Activated T-helper 1 cell treated with anti-CD3 and anti-CD28 coated beads, Interleukin-12 subunit alpha, Interleukin-12 subunit beta, Interleukin-2, Interleukin-4 antibody, amounts not matched to agents 30 ng/mL and 10 ng/mL and 1 ng/mL, durations not matched to agents 14 hours and 24 hours and 36 hours (primary cell): ENCODE measurements at places on chromosomes 13 and 19. TPM values are rescaled to one million over a fixed set of nuclear protein-coding genes. Genes with fewer than 3 reads are reported as not detected.

The RXFP2 gene
- total RNA-seq = not detected in 2 replicates

The KLK14 gene
- total RNA-seq = 0.64 and 1.2 TPM in 2 replicates

DNA sequence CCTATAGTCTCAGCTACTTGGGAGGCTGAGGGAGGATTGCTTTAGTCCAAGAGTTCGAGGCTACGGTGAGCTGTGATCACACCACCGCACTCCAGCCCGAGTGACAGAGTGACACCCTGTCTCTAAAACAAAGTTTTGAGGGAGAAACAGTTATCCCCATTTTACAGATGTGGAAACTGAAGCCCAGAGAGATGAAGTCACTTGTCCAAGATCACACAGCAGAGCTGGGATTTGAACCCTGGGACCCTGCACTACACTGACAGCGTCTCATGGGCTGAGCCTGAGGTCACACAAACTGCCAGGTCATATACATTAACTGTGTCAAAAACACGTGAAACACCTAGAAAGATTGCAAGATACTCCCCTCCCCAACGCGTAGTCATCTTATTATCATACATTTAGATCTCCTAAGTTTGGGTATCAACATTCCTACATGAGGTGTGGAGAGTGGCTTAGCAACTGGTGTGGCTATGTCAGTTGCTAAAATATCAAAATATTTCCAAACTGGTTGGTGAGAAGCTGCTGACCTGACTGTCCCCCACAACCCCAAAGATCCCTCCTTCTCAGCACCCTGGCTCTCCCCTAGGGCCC, 8.2 kb downstream of the FCGBP start:
- no peak for DNase-seq

The APBA3 gene
- 45.4 and 48.9 TPM in 2 replicates for total RNA-seq

DNA sequence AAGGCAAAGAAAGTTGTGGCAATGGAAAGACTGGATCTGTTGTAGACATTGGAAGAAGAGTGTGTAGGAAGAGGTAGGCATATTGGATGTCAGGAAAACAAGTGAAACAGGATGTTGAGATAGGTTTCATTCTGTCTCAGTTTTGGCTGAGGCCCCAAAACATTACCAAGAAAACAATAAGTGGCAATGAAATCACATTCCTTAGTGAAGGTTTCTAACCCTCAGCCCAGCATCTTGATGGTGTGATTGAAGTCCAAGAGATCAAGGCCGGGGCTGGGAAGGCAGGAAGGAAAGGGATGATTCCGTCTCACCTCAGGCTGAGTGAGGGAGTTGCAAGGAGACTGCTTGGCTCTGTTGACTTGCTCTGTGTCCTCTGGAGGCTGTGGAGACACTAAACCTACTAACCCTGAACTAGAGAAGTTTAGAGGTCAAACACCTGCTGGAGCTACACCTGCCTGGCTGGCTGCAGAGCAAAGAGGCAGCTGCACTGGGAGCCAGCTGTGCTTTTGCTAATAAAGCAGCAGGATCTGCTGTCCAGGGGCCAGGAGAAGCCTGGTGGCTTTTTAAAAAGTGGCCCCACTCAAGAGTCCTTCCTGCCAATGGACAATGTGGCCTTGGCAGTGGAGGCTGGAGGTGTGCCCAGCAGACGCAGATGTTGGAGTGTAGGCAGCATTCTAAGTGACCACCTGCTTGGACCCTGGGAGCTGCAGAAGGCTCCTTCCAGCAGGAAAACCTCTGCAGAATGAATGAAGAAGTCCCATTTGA, 53.6 kb downstream of the DGKH start:
- no peak for DNase-seq

DNA sequence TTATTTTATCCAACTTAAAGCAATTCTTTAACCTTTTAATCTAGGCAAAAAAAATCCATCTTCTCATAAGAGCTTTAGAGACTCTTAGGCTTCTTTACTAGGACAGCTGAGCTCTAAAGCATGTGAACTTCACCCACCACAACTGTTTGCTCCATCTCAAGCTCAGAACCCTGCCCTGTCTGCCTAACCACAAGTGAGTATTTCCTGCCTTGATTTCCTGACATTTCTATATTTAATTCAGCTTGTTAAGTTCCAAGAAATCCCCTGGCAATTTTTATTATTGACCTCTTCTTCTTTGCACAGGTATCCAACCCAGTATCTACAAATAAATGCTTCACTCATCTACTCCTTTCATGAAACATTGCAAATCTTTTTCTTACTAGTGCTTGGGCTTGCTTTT, 21.1 kb upstream of the CEACAM21 start:
- DNase-seq = no peak

The MAST1 gene
- total RNA-seq = 1.4 and 1.7 TPM in 2 replicates

DNA sequence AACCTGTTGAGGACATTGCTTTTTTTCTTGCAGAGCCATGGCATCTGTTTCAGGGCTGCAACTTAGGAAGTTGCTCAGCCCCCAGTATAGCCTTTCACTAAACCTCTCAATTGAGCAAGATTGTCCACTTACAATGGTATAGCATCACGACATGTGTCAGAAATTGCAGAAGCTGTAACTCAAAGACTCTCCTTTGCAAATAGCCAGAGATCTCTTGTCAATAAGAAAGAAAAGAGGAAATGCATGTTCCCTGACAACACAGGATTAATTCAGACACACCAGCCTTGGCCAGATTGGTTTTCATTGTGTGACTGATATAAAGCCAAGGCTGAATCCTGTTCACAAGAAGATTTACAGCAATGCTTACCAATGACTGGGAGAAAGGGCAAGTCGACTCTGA, 38.7 kb upstream of the CYSLTR2 start:
- no peak for DNase-seq

The MATK gene
- total RNA-seq = 21.5 and 24.3 TPM in 2 replicates

- no peak for DNase-seq
Observed at GRCh38 chr13:82976499-82976898, 905.8 kb downstream of the SLITRK1 start.

- no peak for DNase-seq
Observed at GRCh38 chr19:12015015-12015752, 20.3 kb downstream of the ZNF433 start.

The FREM2 gene
- total RNA-seq = 0.05 TPM in 2 replicates

DNA sequence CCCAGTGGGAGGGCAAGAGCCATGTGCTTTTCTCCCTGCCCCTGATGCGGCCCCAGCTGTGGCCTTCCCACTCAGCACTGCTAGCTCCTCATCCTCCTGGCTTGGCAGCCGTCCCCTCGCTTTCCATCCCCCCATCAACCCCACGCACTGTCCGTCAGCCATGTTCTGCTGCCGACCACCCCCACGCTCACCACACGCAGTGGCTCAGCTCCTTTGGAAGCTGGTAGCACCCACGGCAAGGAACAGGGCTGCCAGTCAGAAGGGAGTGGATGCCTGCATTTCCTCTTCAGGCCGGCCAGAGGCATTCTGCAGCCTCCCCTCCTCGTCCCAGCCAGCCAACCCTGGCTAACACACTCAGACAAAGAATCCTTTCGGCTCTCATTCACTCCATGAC, 6.3 kb downstream of the CALM3 start:
- no peak for DNase-seq

The RNASEH2A gene
- total RNA-seq = 36.1 and 37.5 TPM in 2 replicates

The ALG5 gene
- total RNA-seq = 52.5 and 53.2 TPM in 2 replicates

DNA sequence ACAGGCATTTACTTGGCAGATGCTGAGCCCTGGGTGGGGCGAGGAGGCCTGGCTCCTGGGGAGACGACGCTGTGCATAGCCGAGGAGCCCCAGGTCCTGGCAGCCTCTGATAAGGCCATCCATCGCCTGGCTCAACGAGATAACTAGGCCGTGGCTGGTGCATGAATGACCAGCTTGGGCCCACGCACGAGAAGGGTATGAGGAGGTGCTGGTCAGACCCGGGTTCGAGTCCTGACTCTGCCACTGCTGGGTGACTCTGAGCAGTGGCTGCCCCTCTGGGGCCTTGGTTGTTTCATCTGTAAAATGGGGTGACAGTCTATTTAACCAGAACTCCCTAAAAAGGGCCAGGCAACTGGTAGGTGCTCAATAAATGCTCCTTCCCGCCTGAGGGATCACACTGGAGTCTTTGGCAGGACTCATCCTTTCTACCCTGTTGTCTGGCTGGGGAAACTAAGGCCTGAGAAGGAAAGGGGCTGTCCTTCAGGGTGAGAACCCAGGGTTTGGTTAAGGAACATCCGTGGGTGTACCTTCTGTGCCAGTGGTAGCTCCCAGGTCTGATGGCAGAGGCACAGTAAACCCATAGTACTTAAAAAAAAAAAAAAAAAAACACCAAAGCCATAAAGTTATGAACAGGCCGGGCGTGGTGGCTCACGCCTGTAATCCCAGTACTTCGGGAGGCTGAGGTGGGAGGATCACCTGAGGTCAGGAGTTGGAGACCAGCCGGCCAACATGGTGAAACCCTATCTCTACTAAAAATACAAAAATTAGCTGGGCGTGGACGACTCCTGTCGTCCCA, 8.1 kb upstream of the ARRDC2 start:
- DNase-seq = no peak

- no peak for DNase-seq
Observed at GRCh38 chr19:6473647-6474046, 7.9 kb downstream of the DENND1C start.

GRCh38 chr13:38990693-38991092, at the start of gene STOML3:
Gene STOML3, minus strand, starts transcription at chr13:38990831. Its CDS starts 110 bp downstream, at chr13:38990721.
- DNase-seq = no peak

The TRAPPC2B gene
- 3.8 and 4.7 TPM in 2 replicates for total RNA-seq

DNA sequence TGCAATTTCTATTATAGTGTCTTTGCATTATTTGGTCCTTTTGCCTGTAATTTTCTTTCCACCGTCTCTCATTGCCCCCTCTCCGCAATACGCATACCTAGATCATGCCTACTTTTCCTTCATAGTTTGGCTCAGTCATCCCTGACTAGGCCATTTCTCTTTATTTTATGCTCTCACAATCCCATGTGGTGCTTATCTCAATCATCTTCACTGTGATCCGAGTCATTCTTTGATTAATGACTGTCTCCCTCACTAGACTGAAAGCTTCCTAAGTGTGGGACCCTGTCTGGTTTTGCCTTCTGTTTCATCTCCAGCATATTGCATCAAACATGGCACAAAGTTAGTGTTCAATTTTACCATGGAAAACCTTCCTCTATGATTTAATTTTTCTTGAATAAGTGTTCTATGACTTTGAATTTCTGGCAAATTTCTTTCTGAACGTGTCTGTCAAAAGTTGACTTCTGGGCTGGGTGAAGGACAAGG, 43.7 kb upstream of the OLFM4 start:
- DNase-seq = no peak

DNA sequence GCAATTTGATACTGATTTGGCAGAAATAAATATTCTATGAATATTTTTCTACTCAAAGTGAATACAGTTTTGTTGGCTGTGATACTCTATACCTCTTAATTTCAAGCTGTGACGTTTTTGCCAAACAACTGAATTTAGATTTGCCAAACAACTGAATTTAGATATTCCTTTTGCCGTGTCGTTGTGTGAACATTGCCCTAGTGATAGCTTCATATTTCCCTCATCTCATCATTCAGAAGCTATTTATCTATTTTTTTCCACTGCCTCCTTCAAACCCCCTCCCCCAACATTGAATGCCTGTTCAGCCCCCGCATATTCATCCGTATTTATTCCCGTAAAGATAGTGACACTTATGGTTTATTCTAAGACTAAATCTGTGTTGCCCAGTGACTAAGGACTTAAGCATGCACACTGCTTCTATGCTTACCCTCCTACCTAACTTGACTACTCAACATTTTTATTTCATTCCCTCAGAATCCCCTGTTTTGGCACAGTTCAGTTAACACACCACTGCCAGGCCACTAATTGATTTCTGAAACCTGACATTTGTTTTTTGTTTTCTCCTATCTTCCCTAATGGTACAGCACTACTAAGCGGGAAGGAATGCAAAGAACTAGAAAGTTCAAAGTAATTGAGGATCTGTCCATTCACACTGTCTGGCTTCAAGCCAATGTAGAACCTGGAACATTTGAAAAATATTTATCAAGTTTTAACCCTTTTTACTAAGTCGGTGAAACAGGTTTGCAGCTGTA, 2.8 kb upstream of the KLF5 start:
- DNase-seq = no peak

GRCh38 chr19:35438096-35438495, 10.0 kb upstream of the FFAR2 start:
- no peak for DNase-seq

GRCh38 chr13:44088991-44089413, 209.3 kb downstream of the LACC1 start:
- no peak for DNase-seq

DNA sequence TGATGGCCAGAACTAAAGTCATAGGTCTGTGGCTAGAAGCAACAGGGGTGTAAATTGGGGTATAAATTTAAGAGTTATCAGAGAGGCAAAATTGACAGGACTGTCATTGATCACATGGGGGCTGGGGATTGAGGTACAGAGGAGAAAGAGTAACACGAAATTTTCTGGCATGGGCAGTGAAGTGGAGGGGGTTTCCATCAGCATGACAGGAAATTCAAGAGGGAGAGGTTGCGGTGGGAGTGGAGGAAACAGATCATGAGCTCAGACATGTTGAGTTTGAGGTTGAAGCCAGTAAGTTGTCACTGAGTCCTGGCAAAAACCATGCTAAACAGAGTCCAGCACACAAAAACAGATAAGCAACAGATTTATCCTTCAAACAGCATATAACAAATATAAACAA, 192.1 kb upstream of the TSC22D1 start:
- DNase-seq = peak; percentile 63

GRCh38 chr19:23394511-23394910, 760 bp downstream of the ZNF91 start:
- peak; percentile 19 for DNase-seq

DNA sequence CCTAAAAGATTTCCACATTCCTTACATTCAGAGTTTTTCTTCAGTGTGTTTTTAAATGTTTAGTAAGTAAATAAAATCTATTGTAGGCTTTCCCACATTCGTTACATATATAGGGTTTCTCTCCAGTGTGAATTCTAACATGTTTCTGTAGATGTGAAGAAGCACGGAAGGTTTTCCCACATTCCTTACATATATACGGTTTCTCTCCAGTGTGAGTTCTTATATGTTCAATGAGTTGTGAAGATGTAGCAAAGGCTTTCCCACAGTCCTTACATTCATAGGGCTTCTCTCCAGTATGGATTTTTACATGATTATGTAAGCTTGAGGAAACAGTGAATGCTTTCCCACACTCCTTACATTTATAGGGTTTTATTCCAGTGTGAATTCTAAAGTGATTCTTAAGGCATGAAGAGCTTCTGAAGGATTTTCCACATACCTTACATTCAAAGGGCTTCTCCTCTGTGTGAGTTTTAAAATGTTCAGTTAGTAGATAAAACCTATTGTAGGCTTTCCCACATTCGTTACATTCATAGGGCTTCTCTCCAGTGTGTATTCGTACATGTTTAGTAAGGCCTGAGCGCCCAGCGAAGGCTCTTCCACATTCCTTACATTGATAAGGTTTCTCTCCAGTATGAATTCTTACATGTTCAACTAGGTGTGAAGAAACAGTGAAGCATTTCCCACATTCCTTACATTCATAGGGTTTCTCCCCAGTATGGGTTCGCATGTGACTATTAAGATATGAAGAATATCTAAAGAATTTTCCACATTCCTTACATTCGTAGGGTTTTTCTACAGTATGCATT, 18.2 kb downstream of the ZNF121 start:
- DNase-seq = no peak

The JAK3 gene
- 222 and 227 TPM in 2 replicates for total RNA-seq
